ENCODE measurements at places on chromosomes 12 and 14.

GRCh38 chr12:15689751-15690191, 99.4 kb downstream of the EPS8 start:
- DNase-seq: no peak

GRCh38 chr12:126487431-126487980, 1422.3 kb downstream of the AACS start:
- no peak for DNase-seq

DNA sequence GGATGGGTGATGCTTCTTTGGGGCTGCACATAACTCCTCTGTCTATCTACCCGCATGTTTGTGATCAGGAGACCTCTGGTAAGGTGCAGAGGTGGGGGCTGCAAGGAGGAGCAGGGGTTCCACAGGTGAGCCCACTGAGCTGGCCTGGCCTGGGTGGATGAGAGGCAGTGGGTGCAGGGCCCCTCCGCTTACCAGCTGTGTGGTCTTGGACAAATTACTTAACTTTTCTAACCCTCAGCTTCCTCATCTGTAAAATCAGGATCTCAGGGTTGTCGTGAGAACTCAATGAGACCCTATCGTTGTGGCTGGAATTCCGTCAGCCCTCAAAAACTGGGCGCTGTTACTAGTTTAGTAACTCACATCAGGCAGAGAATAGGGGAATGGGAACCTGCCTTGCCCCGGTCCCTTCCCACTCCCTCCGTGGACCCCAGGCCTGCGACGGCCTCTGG, 7.5 kb downstream of the PTPN6 start:
- DNase-seq: no peak

GRCh38 chr12:102343361-102344121, 136.8 kb downstream of the IGF1 start:
- DNase-seq: no peak

- no peak for DNase-seq
Measured at GRCh38 chr12:25558586-25558985, 5.5 kb upstream of the LMNTD1 start.

DNA sequence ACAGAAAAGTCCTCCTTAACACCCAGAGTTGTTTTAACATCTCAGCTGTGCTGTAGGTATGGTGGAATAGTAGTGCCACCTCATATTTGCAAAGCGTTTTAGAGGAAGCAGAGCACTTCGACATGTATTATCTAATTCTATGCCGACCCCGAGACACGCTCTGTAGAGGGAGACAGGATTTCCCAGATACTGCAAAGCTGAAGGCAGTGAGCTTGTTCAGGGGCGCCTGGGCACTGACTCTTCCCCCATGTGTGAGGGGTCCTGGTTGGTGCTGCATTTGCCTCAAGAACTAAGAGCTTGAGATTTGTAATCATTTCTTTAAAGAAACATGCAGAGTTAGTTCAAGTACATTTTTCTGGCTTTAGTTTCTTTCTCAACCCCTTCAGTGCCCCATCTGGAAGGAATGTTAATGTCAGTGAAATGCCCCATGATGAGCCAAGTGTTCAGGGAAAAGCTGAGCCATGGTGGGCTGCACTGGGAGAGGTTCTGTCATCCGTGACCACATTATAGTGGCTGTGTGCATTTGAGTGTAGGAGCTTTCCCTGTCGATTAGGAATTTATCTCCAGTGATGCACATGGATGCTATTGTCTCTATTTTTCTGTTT, 66.3 kb downstream of the MBIP start:
- DNase-seq: no peak

DNA sequence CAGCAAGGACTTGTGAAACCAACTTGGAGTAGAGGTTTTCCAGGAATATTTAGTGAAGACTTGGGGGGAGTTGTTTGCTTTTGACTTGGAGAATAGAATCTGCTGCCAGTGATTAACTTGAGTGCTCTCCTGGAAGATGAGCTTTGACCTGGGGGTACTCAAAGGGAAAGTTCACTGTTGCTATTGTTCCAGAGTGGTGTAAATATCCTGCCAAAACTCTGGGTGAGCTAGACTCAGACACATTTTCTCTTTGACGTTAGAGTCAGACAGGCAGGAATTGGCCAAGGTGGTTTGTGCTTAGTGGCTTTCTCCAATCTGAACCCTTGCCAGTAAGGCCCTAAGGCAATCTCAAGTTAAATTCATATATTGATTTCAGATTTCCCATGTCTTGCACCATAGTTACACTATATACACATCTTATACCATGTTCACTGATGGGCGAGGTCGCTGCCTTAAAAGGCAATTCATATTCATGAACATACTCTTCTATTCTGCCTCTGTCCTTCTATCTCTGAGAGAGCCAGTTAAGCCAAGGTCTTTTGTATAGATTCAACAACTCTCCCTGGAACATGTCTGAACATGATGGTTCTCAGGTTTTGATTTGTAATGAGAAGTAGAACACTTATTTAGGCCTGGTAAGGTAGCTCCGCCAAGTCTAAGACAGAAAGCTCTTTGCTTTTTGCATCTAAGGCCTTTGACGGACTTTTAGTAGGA, 204.6 kb upstream of the SLC38A2 start:
- no peak for DNase-seq

- DNase-seq: no peak
Measured at GRCh38 chr12:23775208-23775607, 174.3 kb downstream of the SOX5 start.

- no peak for DNase-seq
Measured at GRCh38 chr12:100591979-100592378, 18.5 kb downstream of the GAS2L3 start.

DNA sequence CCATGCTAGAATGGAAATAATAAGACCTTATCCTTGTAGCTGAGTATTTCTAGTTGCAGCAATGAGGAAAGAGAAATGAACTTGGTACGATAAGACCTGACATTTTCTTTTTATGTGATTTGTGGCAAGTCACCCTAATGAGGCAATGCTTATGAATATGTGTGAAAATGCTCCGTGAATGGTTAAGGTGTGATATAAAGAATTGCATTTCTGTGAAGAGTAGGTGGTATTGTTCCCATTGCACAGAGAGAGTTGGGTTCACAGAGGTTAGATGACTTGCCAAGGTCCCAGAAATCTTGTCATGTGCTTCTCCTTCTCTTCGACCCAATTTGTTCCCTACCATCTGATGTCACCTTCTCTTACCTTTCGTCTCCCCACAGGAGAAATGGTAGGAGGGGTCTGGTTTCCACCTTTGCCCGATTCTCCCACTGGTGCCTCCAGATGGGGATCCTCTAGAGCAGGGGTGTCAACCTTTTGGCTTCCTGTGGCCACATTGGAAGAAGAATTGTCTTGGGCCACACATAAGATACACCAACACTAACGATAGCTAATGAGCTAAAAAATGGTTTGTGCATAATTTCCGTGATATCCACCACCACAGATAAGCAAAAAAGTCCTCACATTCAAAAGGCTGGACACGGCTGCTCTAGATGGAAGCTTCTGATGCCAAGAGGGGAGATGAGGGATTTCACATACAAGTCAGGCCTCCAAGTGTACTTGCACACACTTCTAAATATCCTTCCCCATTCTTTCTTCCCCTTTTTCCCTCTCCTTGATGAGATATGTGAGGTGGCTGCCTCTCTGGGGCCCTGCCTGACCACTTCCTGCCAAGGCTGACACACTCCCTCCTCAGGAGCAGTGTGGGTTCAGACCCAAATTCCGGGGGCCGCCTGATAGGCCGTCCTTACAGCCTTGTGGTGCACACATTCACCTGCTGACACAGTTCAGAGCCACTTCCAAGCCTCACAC, 96.1 kb downstream of the PLXNC1 start:
- DNase-seq: peak; percentile 52

DNA sequence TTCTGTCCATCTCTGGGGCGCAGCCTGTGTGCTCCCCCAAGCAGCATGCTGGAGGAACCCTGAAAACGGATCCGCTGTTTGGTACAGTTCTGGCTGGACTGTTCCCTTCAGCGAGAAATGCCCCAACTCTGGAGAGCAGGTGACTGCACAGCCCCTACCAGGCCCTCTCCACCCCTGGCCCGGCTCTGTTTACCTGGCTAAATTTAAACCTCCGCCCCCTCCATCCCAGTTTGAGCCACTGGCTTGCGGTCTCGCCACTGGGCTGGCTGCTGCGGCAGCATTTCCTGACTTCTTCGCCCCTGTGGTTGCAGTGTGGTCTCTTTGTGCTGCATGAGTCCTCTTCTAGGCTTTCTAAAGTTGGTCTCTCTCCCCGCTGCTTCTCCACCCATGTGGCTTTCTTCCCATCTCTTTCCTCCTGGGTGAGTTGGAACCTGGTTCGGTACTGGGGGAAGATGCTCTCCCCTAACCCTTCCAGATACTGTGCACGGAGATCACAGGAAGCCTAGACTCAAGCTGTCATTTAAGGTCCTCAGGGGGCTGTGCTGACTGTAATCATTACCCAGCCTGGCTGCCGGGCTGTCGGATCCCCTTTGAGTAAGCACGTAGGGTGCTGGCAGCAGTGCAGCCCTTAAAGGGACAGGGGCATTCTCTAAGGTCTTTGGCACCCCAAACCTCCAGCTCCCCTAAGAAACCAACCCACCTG, 60.6 kb downstream of the FBXL14 start:
- DNase-seq: peak; percentile 74

DNA sequence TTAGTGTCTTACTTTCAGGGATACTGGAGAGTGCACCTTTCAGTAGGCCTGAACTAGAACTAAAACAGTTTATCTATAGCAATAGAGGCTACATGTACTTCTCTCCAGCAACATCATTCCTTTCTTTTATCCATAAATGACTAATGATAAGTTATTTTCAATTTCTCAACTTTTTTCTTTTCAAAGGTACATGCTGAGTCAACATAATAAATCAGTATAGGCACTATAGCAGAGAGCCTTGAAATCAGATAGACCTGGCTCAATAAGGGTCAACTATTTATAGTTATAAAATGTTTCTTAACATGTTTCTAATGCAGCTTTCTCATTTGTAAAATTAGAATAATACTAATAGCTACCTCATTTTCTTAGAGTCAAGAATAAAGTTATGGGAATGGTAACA, 5.6 kb downstream of the IL22 start:
- DNase-seq: no peak

GRCh38 chr12:32603858-32604257, 75.2 kb upstream of the DNM1L start:
- peak; percentile 55 for DNase-seq

- no peak for DNase-seq
Measured at GRCh38 chr12:77697126-77697525, 133.6 kb upstream of the NAV3 start.

GRCh38 chr14:61607570-61608244, 87.6 kb upstream of the HIF1A start:
- no peak for DNase-seq

DNA sequence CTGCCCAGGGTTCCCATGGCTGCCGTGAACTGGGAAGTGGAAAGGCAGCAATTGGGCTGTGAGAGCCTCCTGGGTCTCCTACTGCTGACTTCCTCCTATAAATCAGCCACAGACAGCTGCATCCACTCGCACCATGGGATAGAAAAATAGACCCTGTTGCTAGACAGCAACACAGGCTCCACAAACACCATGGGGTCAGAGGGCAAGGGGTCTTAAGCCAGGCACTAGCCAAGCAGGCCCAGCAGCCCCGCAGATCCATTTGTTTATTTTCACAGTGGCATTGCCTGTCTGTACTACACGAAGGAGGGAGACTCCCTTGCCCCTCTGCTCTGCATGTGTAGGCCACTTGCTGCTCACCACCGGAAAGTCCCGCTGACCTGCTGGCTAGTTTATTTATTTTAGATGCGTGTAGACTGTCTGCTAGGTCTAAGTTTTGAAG, 139.8 kb downstream of the DACT1 start:
- DNase-seq: no peak

DNA sequence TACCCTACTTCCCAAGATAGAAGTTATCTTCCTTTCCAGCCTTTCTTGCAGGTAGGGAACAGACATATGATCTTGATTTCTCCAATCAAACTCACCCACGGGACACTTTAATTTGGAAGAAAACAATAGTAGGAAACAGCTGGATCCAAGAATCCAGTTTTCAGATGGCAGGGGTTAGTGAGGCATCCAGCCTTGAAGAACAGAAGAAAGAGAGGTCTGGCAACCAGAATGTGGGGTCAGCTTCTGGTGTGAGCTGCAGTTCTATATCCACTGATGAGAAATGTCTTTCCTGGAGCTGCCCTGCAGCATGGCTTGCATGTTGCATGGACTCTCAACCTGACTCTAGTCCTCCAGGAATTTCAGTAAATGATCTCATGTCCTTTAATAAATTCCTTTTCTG, 83.8 kb downstream of the TTC8 start:
- no peak for DNase-seq

GRCh38 chr14:76351941-76352340, 24.0 kb upstream of the ESRRB start:
- DNase-seq: no peak

DNA sequence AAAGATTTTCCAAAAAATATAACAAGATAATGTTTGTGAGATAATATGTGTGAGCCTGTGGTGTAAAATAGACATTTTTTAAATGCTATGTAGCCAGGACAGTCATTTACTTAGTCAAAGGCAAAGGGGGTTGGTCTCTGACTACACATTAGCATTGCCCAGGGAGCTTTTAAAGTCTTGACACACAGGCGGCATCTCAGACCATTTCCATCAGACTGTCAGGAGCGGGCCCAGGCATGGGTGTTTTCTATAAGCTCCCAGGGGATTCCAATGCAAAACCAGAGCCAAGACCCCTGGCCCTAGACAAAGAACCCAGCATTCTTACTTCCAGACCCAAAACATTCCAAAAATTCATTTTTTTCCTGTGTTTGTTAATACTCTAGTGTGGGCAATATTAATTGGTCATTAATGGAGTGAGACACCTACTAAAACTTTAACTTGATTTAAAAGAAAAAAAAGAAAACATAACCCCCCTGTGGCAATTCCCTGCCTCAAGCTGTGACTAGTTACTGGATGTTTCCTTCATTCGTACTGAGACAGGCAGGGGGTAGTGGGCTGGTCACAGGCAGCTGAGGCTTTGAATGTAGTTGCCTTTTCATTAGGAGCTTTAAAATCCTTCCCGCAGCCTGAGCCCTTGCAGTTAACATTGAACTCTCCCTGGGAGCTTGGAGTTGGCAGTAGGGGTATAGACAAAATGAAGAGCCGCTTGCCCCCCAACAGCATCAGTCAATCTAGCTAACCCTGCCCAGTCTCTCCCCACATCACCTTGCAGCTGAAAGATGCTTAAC, 103.7 kb downstream of the CMKLR1 start:
- no peak for DNase-seq

Data from GM20000 (cell line).